ENCODE measurements at places on chromosomes 3 and 15.

GRCh38 chr3:42183991-42184632 lies 81.9 kb downstream of the CCK start:
- H3K4me3 ChIP-seq = no peak overlapping the region
- no peak for DNase-seq
- no peak overlapping the region for H3K27ac ChIP-seq

DNA sequence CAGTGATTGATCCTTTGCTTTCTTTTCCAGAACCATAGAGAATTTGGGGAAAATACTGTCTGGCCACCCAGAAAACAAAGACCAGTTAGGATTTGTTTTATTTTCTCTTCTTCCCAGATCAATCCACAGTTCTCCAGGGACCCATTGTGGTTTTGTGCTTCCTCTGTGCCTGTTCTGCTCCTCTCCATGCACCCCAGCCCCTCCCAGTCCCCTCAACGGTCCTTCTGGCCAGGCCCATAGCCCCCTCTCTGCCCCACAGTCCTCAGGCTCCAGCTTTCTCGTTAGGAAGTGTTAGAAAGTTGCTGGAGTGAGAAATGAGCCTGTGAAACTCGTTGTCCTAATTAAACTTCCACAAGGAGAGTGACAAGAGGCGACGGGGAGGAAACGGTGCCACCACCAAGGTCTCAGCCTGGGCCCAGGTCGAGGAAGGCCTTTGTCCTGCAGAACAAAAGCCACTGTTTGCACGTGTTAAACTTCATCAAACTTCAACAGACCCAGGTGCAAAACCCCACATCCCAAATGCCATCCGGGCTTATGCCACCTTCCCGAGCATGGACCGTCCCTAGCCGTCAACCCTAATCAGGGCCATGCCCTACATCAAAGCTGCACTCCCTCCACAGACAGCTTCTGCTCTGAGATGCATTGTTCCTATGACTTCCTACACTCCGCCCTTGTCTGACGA lies 18.7 kb upstream of the ALDH1A3 start:
- H3K4me1 ChIP-seq = no peaks in the 10 kb centered on the region
- H3K36me3 ChIP-seq = no peaks in the 10 kb centered on the region

GRCh38 chr3:113070681-113071113 lies 79.9 kb downstream of the GTPBP8 start:
- no peaks in the 10 kb centered on the region for H3K36me3 ChIP-seq
- no peaks in the 10 kb centered on the region for H3K27me3 ChIP-seq
- H3K4me3 ChIP-seq = no peak overlapping the region

DNA sequence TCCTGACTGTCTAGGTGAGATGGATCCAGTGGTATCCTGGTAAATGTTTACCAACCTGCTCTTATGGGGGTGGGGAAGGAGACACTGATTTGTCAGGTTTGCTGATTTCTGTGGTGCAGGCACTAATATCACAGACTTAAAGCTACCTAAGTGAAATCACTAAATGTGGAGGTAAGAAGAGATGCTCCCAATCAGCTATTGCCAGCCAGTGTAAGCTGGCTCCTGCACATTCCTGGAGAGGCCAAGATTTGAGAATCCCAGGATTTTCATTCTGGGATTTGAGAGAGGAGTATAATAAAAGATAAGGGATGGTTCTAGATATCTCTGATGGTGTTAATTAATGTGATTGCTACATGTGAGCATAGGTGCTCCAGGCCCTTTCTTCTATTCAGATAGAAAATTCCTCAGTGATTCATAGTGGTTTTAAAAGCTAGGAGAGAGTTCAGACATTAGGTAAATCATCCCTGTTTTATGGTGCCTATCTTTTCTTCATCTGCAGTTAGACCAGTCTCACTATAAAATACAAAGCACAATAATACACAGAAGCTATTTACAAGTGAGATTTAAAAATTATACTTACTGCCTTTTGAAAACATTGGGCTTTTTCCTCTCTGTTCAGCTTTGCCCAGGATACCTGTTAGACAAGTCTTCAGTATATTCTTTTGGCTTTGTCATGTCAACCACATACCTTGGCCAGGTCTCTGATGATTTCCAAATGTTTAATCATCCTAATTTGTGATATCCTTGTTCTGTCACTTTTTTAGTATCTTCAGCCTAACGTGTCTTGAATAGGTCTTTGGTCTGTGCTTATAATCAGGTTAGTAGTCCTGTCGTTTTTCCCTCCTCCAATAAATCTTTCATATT lies 90.9 kb downstream of the MBNL1 start:
- no peaks in the 10 kb centered on the region for H3K27me3 ChIP-seq
- H3K4me3 ChIP-seq = no peak overlapping the region
- DNase-seq = no peak
- no peaks in the 10 kb centered on the region for H3K36me3 ChIP-seq
- H3K27ac ChIP-seq = no peak overlapping the region

GRCh38 chr15:54029081-54029480 lies 50.8 kb downstream of the UNC13C start:
- no peak overlapping the region for H3K4me3 ChIP-seq
- H3K27me3 ChIP-seq = no peaks in the 10 kb centered on the region
- H3K36me3 ChIP-seq = no peaks in the 10 kb centered on the region
- DNase-seq = no peak
- H3K27ac ChIP-seq = no peak overlapping the region
- H3K4me1 ChIP-seq = no peaks in the 10 kb centered on the region

All from lower lobe of right lung (tissue), 2 donors.